ENCODE measurements at places on chromosomes 2 and 18. TPM values are rescaled to one million over a fixed set of nuclear protein-coding genes. Genes with fewer than 3 reads are reported as not detected.

GRCh38 chr2:76169276-76170008 lies 458.7 kb upstream of the GCFC2 start:
- no peak for DNase-seq

Gene TUBA3E
- 286 TPM for polyA plus RNA-seq

Gene TIMM21
- polyA plus RNA-seq = 77.9 TPM

Gene KCNF1
- polyA plus RNA-seq = not detected

Gene MAT2A
- polyA plus RNA-seq = 93.4 TPM

- no peak for DNase-seq
Observed at GRCh38 chr2:28267282-28267681, 125.4 kb upstream of the FOSL2 start.

DNA sequence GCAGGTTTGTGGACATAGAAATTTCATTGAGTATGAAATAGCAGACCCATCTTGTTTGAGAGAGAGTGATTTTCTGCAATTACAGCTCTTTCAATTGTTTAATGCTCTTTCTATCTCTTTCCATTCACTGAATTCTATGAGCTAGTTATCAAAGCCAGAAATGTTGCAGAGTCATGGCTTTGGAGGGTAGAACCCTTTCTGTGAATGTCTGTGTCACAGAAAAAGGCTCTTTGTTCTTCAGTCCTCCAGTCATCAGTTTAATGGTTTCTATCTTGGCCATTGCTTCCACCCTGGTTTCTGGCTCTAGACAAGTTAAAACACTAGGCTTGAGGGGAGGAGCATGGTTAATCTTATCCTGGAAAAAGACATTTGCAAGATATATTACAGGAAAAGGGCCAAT lies 655.0 kb downstream of the STK39 start:
- no peak for DNase-seq

DNA sequence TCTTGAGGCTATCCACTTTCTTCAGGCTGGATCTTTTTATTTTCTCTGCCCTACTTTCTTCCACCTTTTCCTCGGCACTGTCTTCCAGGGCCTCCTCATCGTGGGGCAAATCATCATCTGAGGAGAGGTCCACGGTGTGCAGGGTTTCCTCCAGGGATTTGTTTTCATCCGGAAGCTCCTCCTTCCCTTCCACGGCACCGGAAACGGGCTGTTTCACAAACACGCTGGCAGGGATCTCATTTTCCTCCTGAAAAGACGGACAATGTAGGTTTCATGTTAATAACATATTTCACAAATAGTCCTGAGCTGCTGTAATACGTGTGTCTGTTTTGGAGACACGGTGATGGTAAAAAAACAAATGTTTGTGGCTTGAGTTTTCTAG lies 10.4 kb downstream of the CAVIN2 start:
- DNase-seq = no peak

Gene HTR2B
- 0.59 TPM for polyA plus RNA-seq

Gene INHBB
- polyA plus RNA-seq = 5.9 TPM

Gene POTEI
- not detected for polyA plus RNA-seq

- no peak for DNase-seq
Observed at GRCh38 chr2:100234141-100234540, 88.2 kb downstream of the LONRF2 start.

DNA sequence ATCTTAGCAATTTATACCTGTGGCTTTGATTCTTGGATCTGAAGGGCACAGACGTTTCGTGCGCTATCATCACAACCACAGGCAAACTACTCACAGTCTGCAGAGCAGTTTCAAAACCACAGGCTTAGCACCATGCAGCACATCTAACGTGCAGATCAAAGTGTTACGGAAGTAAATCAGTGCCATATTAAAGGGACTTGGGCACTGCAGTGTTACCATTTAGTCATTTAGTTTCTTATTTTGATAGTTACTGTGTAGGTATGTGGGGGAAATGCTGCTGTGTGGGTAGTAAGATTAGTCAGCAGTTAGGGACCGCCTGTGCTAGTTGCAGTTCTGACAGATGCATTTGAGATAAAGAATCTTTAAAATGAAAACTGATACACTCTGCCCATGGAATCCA lies 384.0 kb downstream of the NBAS start:
- DNase-seq = no peak

DNA sequence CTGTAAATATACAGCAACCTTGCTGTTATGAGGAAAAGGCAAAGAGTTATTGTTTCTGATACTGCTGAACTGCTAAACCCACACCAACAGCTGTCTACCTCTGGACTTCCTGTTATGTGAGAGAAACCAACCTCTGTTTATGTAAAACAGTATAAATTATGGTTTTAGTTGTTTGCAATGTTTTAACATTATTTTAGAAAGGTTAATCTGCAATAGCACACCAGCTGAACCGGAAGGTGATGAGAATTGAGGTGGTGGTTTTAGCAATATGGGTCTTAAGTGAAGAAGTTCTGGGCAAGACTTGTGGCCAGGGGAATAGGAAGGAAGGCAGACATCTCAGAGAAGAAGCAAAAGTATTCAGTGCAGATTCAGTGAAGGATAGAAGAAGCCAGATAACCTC lies 237.8 kb downstream of the PLCL1 start:
- DNase-seq = no peak

- no peak for DNase-seq
Observed at GRCh38 chr18:13910986-13911385, 4.3 kb downstream of the MC2R start.

GRCh38 chr18:48753691-48754090 lies 197.1 kb downstream of the SMAD7 start:
- no peak for DNase-seq

Gene HOXD10
- polyA plus RNA-seq = not detected

Gene CNGA3
- not detected for polyA plus RNA-seq

Gene KANSL3
- polyA plus RNA-seq = 21.8 TPM

Gene HES6
- polyA plus RNA-seq = 6.9 TPM

DNA sequence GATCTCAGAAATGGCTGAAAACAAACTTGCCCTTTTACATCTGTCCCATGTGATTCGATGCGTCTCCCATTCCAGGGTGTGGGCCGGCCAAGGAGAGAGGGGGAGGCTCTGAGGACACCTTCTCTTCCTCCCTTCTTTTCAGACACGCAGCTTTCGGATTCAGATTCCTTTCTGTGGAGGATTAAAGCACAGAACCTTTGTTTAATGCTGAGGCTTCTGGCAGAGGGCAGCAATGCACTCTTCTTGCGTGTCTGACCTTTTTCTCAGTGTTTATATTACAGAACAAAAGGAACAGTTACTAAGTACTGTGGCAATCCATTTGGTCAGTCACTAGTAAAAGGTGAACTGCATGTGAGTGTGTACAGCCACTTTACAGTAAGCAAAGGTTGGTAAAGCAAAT lies 268.9 kb upstream of the CCDC68 start:
- no peak for DNase-seq

DNA sequence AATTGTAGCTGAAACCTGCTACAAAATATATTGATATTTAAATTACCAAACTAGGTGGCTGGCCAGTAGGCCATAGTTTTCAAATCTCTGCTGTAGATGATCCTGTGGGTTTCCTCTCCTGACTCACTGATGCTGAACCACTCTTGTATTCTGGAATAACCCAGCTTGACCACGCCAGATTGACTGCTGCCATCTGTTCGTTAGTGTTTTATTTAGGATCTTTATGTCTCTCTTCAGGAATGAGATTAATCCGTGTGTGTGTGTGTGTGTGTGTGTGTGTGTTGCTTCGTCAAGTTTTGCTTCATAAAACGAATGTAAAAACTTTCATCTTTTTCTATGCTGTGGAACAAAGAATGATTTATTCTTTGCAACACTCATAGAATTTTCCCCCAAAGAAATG lies 187.1 kb downstream of the DYSF start:
- no peak for DNase-seq

Gene SULT1C4
- 1.7 TPM for polyA plus RNA-seq

DNA sequence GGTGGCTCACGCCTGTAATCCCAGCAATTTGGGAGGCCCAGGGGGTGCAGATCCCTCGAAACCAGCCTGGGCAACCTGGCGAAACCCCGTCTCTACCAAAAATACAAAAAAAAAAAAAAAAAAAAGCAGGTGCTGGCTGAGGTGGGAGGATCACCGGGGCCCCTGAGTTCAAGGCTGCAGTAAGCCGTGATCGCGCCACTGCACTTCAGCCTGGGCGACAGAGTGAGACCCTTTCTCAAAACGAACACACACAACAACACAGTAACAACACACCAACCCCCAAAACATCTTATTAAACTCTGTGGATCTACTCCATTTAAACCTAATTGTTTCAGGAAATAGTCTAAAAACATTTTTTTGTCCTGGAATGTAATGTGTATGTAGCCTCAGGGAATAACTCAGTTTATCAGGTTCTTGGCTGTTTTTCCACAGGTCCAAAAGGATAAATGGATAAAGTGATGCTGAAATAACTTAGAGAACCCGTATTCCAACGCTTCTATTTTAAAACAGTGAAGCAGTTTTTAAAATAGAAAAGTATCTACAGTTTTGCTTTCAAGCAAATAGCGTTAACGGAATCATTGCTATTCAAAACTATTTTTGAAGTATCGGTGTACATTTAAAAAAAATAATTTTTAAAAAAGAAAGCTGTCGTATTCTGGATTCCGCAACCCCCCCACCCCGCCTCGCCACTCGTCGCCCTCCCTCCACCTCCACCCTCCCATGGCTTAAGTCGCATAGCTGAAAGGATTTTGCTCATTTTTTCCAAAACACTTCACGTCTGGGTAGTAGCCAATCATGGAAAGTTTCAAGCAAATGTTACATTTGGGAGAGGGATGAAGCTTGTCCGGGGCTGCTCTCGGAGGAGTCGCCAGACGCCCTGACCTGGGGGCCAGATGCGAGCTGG lies 895 bp upstream of the GLS start:
- DNase-seq = no peak

Gene HAAO
- 2.0 TPM for polyA plus RNA-seq

Gene DYTN
- polyA plus RNA-seq = not detected

- DNase-seq = no peak
Observed at GRCh38 chr2:177038787-177039484, 173.7 kb upstream of the HNRNPA3 start.

Gene UGT1A10
- not detected for polyA plus RNA-seq

GRCh38 chr2:120861576-120862191 lies 126.0 kb downstream of the GLI2 start:
- DNase-seq = no peak

GRCh38 chr2:237198164-237198855 lies 112.6 kb downstream of the COPS8 start:
- no peak for DNase-seq

DNA sequence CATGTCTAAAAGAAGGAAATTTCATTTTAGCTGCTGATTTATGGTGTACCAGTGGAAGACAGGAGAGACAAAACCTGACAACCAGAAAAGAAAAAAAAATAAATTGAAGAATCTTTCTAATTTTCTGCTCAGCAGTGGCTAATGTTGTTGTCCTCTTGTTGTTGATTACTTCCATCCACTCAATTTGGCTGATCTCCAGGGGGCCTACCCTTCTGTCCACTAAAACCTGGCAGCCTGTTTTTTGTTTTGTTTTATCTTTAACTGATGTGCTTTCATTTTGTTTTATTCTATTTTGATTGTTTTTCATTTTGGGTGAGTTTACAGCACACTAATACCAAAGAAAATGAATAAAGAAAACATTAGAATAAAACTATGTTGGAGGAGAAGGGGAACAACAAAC lies 27.4 kb downstream of the TFPI start:
- no peak for DNase-seq

- DNase-seq = no peak
Observed at GRCh38 chr2:201118961-201119854, 3.2 kb downstream of the CFLAR start.

DNA sequence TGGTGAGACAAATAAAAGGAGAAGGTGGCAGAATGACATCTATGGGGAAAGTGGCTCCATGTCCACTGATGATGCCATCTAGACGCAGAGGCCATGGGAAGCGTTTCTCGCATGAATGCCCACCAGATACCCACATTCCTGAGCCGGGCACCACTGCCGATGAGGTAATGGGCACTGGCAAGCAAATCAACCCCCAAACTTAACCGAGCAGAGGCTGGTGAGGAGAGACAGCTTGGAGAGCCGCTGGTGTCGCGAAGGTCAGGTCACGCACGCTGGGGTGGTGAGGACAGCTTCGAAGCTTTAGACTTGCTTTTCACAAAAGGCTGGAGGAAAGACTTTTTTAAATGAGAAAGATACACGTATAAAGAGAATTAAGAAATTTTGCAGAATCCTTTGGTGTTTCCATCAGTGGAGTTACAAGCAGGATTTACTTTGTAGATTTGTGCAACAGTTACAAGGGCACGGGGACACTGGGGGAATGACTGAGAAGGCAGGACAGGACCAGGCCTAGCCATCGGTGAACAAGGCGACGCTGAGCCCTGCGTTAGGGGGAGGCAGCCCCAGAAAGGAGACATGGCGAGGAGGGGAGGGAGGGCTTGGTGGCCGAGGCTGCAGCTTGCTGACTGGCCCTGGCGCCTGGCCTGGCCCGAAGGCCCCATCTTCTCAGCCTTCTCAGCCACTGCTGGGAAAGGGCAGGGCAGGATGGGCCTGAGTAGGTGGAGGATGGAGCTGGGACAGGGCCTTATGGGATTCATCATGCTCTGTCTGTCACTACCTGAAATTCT lies 83.9 kb upstream of the HDAC4 start:
- DNase-seq = no peak

DNA sequence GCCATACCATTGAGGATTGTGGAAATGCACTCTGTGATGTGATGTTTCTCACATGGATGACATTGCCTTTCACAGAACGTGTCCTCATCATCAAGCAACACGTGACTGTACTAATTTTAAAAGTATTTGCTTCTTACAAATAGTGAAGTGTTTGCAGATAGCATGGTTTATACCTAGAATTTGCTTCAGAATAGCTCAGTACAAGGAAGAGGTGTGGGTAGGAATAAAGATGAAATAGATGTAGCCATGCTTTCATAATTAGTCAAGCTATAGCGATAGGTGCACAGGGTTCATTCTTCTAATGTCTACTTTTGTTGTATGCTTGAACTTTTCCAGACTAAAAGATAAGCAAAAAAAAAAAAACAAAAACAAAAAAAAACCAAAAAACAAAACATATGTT lies 27.5 kb downstream of the MAP4K4 start:
- no peak for DNase-seq

Gene TUBB8B
- not detected for polyA plus RNA-seq

GRCh38 chr2:156837635-156838370 lies 401.6 kb downstream of the GPD2 start:
- no peak for DNase-seq

- no peak for DNase-seq
Observed at GRCh38 chr18:34543356-34543755, 166.7 kb upstream of the DTNA start.

GRCh38 chr2:5690718-5691220 lies 1.4 kb upstream of the SOX11 start:
- no peak for DNase-seq

- DNase-seq = no peak
Observed at GRCh38 chr2:111111101-111111755, 9.5 kb upstream of the BCL2L11 start.

GRCh38 chr2:107777974-107778373 lies 48.7 kb upstream of the RGPD4 start:
- DNase-seq = no peak

DNA sequence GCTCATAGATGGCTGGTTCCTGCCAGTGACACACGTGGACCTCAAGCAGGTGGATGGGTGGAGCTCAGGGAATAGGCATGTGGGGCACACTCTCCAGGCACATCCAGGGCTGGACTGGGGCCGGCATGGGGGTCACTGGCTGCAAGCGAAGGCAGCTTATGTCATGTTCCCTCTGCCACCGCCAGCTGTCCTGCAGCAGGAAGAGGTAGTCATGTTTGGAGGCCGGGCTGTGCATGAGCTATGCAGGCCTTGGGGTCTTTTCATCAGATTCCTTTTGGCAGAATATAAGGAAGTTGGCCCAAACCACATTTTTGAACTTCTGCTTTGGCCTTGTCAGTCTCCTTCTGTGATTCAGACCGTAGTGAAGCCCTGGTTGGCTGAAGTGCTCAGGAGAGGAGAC lies 61.5 kb downstream of the AGAP1 start:
- DNase-seq = no peak

- no peak for DNase-seq
Observed at GRCh38 chr2:157528963-157529751, 85.3 kb upstream of the CYTIP start.

Measured in heart right ventricle (tissue), 16 donors.